Renal pelvis (tissue), 12 donors: ENCODE measurements at places on chromosomes 6 and 20.

- DNase-seq = no peak
Measured at GRCh38 chr6:138945354-138945753, 42.7 kb downstream of the REPS1 start.

DNA sequence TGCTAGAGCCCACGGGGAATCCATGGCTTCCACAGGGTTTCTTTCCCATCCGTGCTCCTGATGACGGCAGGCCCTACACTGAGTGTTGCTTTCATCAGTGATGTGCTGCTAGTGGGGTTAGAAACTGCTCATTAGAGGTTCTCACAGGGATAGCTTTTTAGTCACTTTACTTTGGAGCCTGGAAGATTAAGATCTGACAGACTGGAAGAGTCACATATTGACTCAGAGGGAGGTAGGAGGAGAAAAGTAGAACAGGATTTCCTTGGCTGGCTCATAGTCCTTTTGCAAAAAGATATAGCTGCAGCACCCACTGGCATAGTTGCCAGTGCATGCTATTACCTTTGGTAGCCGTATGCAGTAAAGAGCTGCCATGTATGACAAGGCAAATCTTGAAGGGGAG, 890.3 kb downstream of the C6orf118 start:
- no peak for DNase-seq

GRCh38 chr20:63212792-63213191, 3.1 kb downstream of the YTHDF1 start:
- no peak for DNase-seq

GRCh38 chr6:44737341-44737740, 349.8 kb downstream of the CDC5L start:
- DNase-seq = no peak
